H54 (cell line): ENCODE measurements at places on chromosomes 4 and X.

DNA sequence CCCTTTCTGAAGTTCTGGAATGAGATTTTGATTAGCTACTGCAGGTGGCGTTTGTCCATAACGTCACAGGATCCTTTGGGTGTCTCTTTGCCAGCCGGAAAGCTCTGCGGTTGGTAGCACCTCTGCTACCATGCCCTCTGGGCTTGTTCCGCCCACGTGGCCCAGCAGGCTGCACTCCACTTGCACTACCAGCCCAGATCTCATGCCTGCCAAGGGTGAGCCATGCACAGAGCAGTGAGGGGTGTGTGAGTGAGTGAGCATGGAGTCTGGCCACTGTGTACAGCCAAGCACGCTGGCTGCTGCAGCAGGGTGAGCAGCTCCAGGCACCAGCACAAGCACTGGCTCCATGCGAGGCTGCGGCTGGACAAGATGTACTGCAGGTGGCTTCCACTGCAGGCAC lies 6.6 kb upstream of the HNRNPD start:
- DNase-seq = no peak

DNA sequence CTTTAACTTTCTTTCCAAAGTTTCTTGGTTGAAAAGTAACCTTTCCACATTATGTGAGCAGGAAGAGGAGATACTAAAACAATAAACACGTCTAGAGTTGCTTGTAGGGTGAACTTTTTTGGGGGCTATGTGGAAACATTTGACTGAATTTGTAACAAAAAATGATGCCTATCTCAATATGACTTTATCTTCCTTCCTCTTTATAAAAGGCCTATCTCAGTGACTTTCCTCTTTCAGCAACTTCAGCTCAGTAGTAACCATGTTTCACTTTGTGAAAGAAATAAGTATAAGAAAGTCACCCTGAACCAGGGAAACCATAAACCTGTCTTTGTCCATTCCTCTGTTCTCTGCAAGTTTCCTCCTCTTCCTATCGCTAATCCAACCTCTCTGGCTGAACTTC lies 124.7 kb upstream of the TMEM164 start:
- DNase-seq = no peak

DNA sequence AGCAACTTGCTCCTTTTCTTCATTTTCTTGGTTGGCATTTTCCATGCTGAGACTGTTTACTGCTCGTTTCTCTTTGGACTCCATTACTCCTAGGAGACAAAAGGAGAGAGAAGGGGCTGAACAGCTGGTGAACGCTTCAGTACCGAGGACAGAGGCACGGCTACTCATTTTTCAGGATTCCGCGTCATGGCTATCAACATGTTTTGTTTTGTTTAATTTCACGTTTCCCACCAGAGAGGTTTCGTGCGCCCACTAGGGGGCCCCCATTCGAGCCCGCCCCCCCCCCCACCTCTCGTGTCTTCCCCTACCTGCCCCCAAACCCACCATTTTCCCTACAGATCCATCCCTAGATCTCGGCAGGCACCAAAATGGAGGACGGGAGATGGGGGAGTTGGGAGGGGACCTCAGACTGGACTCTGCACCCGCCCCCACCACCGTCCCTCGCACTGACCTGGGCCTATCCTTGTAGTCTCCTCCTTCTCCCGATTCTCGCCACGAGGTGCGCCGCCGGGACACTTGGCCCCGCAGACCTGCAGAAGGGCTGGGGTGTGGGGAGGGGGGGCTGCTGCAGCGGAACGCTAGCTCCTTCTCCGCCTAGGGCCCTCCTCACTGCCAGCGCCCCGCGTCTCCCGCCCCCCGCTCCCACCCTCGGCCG lies 653 bp downstream of the BEX1 start:
- DNase-seq = peak; percentile 7

- no peak for DNase-seq
Observed at GRCh38 chrX:120294651-120295050, 16.6 kb downstream of the TMEM255A start.

DNA sequence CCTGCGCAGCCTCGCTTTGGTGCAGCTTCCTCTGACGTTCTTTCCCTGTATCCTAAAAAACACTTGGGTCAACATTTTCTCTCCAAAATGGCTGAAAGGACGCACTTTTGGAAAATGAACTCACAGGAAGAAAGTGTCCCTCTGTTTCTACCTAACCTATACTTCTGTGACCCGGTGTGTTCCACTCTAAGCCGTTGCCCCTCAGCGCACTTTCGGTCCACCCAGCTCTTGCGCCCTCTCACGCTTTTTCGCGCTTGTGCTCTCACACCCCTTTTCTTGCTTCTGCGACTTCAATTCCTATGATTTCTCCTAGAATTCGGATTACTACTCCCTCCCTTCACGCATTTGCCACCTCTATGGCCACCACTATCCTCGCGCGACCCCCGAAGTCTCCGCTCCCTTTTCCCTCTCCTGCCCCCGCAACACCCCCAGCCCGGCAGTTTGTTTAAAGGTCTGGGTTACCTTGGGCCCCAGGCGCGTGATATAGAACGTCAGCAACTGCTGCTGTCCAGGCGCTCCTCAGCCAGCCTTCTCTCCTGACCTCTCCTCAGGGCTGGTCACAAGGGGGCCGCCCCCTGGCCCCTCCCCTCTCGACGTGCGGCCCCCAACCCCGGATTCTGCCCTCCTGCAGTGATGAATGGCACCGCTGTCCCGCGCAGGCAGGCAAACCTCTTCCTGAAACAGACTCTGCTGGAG lies at the start of gene USP51:
Gene USP51 (minus strand): TSS at position 535 of the 696 bp plus-strand sequence. CDS start 909 bp downstream, outside the sequence.
- DNase-seq = peak; percentile 6

- DNase-seq = no peak
Observed at GRCh38 chr4:153223930-153224329, 19.7 kb downstream of the TRIM2 start.

DNA sequence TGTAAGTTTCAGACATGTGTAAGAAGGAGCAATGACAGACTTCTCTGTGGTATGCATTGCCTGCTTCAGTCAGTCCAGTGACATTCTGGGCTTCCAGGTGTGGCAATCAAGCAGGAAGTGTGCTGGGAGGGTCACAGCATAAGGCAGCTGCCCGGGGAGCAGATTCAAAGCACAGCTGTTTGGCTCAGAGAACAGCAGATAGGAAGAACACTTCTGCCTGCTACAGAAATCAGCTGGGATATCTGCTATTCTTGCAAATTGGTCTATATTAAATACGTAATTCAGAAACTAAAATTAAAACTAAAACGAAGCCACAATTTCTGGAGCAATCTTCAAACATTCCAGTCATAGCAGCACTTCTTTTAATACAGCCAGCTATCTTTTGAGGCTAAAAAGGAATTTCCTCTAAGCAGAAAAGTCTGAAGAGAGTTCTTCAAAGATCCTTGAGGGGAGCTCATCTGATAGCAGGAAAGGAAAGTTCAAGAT lies 47.5 kb upstream of the GALNT7 start:
- peak; percentile 1 for DNase-seq

GRCh38 chrX:93319609-93320008 lies 353.8 kb downstream of the NAP1L3 start:
- no peak for DNase-seq

- no peak for DNase-seq
Observed at GRCh38 chrX:124895947-124896346, 423.7 kb upstream of the TEX13C start.

GRCh38 chr4:13403326-13403725 lies 80.8 kb downstream of the RAB28 start:
- DNase-seq = no peak

- DNase-seq = no peak
Observed at GRCh38 chrX:34716302-34716701, 59.2 kb upstream of the TMEM47 start.

- no peak for DNase-seq
Observed at GRCh38 chr4:183097231-183098018, 1.6 kb upstream of the WWC2 start.

DNA sequence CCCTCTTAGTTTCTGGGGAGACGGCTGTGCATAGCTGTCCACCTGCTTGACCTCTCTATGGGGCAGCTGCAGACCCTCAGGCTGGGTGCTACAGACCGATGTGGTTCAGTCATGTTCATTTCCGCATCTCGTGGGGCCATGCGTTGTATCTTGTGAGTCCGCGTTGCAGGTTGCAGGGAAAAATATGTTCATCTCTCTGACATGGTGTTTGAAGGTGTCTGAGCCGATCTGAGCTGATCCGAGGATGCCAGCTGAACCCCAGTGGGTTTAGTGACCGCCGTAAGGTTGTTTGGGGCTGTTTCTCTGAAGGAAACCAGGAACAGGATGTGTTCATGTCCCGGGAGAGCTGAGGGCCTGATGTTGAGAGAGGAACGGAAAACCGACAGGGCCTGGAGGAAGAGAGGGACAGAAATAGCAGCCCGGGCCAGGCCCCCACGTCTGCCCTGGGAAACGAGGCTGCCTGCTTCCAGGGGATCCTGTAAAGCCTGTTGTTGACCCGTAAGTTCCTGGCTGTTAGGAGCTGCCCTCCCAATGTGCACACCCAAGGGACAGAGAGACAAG lies 9.8 kb upstream of the P2RY8 start:
- no peak for DNase-seq

GRCh38 chrX:141760761-141761160 lies 62.2 kb upstream of the SPANXD start:
- peak; percentile 1 for DNase-seq

DNA sequence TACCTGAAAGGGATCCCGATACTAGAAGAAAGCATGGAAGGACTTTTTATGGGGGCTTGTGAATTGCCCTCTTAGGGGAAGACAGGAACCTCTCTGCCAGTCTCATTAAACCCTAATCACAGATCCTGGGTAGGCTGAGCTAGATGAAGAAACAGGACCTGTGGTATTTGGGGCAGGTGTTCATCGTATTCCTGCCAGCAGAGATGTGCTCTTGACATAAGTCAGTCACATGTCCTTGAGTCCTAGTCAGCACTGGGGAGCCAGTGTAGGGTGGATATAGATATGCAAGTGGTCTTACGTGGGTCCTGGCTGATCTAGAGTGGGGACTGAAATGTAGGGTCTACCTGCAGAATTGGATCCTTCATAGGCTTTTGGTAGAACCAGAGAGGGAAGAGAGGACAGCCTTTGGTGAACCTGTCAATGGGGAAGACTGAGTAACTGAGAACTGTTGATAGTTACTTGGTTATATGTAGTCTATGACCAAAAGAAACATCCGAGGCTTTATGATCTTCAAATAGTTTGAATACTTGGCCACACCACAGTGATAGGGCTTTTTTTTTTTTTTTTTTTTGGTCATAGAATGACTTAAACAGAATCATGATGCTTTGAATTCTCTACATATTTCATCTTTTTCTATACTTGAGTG lies 63.5 kb upstream of the WDR1 start:
- no peak for DNase-seq

DNA sequence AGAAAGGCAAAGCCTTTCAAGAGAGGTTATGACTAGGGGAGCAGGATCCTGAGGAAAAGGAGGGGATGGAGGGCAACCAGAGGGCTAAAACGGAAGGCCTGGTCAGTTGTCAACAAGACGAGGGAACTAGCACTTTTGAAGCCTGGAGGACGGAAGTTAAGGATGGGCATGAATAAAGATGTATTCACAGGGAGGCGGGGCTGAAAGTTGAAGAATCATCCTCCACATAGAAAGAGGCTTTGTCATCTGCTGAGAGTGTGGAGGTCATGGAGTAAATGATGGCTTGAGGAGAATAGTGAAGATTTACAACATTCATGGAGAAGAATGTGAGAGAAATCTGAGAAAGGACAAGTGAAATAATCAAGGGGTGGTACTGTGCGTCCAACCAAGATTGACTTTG lies 137.5 kb downstream of the MAGEB17 start:
- DNase-seq = no peak

DNA sequence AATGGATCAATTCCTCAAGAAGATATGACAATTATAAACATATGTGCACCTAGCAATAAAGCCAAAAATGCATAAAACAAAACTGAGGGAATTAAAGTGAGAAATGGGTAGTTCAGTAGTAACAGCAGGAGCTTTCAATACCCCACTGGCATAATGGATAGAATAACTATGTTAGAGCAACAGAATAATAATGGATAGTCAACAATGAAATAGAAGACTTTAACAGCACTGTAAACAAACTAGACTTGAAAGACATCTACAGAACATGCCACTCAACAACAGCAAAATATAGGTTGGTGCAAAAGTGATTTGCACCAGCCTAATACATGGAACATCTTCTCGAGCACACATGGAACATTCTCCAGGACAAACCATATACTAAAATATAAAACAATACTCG lies 20.0 kb upstream of the MBNL3 start:
- no peak for DNase-seq

DNA sequence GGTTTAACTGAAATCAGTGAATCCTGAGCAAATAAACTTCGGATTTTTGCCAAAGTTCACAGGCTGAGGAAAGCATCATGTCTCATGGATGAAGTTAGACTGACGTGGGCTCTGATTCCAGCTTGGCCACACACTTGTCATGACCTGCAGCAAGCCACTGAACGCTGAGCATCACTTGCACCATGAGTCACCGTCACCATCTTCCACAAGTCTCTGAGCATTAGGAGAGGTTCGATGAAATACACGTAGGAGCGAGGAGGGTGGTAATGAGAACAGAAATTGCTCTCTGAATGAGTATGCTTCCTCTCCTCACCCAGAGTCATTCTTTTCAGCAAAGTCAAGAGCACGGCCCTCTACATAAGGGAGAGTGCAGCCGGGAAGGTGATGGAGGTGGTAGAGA lies 3.8 kb upstream of the TRIML2 start:
- no peak for DNase-seq

GRCh38 chr4:37447886-37448285 lies 203.3 kb downstream of the NWD2 start:
- no peak for DNase-seq

DNA sequence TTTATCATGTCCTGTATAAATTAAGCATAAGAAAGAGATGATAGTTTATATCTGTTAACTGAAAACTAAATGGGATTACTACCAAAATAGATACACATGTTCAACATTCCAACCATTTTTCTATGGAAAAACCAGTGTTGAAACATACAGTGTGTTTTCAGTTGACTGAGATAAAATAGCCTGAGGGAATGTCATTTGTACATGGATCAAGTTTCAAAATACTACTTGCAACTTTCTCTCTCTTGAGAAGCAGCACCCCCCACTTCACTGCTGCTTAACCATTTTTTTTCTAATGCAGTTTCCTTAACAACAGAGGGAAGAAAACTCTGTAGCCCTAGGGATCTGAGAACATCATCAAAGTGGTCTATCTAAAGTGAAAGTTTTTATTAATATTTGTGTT lies 70.8 kb downstream of the NPNT start:
- no peak for DNase-seq

DNA sequence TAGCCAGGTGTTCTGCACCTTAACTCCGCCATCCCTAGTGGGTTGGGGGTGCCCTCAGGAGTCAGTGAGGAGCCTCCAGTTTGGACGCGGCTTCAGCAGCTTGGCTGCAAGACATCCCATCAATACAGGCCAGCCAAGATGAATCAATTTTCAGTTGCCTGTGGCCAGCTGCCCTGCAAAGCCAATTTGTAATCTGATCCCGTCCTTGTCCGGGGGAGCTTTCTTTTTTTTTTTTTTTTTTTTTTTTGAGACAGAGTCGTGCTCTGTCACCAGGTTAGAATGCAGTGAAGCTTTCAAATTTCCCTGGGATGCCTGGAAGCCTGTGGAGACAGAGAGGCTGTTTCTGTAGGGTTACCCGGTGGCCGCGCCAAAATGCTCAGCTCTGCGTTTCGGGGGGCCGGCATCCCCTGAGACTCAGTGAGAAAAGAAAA lies 192.5 kb downstream of the ASMT start:
- DNase-seq = peak; percentile 27

- DNase-seq = no peak
Observed at GRCh38 chr4:10697086-10697485, 12.5 kb upstream of the CLNK start.

- DNase-seq = no peak
Observed at GRCh38 chrX:21487832-21488231, 113.6 kb downstream of the CNKSR2 start.

- DNase-seq = no peak
Observed at GRCh38 chr4:180578175-180578574, 1665.0 kb upstream of the TENM3 start.
